ENCODE measurements at places on chromosomes 12 and 14.

- no peak for DNase-seq
These were observed 87.6 kb upstream of the EGLN3 start for GRCh38 chr14:34038358-34039057.

DNA sequence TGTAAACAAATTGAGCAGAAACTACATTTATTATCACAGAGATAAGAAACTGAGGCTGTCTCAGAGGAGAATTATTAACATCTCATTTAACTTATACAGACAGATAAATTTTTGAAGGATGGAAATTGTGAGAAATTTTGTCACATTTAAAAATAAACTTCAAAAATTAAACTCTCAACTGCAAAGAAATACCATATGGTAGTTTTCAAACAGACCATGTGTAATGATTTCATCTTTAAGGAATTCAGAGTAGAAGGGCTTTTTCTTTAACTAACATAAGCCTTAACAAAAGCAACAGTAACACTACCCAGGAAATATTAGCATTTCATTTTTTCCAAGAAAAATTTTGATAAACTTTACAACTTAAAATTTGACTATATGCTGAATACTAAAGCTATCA is 26.6 kb downstream of the NUP37 start:
- DNase-seq, result no peak

DNA sequence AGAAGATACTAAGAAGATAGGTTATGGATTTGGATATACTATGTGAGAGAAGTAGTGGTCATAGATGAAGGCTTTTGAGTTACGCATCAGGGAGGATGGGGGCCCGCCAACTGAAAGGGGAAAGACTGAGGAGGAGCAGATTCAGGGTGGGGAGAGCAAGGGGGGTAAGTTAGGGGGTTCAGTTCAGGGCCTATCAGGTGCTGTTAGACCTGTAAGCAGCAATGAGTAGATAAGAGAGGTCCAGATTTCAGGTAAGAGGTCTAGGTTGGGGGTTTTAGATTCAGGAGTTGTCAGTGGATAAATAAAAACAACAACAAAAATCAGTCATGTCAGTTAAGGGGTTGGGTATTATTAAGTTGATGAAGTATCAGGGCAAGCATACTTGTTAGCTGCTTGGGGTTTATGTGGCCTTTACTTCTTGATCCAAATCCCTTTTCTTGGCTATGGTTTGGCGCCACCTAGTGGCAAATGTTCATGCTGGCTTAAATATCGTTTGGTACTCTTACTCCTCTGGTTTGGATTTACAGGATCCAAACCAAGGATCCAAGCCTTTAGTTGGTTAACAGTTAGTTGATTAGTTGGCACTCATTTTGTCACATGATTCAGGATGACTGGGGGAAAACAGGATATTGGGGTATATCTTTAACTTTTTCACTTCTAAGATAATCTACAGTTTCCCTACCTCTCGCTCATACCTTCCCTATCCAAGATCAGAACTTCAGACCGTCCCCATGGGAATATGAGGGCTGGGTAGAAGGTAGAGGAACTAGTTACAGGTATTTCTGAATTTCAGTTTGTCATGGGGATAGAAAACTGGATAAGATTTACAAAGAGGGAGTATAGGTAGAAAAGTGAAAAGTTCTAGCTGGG is 65.1 kb downstream of the PCNX1 start:
- peak; percentile 79 for DNase-seq

GRCh38 chr12:59113831-59114615 is 193.7 kb upstream of the LRIG3 start:
- no peak for DNase-seq

DNA sequence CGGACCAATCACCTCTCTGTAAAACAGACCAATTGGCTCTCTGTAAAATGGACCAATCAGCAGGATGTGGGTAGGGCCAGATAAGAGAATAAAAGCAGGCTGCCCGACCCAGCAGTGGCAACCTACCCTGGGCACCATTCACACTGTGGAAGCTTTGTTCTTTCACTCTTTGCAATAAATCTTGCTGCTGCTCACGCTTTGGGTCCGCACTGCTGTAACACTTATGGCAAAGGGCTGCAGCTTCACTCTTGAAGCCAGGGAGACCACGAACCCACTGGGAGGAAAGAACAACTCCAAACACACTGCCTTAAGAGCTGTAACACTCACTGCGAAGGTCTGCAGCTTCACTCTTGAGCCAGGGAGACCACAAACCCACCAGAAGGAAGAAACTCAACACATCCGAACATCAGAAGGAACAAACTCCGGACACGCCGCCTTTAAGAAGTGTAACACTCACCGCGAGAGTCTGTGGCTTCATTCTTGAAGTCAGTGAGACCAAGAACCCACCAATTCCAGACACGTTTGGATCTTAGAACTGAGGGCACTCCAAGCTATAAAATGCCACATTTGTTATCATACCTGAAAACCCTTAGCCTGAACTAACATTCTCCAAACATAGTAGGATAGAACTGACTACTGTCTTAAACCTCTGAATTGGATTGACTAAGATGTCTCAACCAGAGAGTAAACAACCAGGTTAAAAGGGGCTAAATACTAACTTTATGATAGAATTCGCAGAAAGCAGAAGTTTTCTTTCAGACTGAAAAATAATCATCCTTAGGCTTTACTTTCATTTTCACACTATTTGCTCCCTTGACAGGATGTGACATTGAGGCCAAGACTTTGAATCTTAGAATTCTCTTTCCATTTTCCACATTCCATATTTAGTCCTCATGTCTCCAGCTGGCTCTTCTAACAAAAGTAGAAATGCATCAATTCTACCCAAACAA is 33.6 kb downstream of the CDKL1 start:
- peak; percentile 32 for DNase-seq

- no peak for DNase-seq
These were observed 74.9 kb downstream of the TSPAN9 start for GRCh38 chr12:3152011-3152511.

GRCh38 chr12:124713436-124714082 is 146.1 kb upstream of the NCOR2 start:
- DNase-seq, result peak; percentile 46

GRCh38 chr14:44896275-44897040 is 65.3 kb downstream of the KLHL28 start:
- DNase-seq, result no peak

DNA sequence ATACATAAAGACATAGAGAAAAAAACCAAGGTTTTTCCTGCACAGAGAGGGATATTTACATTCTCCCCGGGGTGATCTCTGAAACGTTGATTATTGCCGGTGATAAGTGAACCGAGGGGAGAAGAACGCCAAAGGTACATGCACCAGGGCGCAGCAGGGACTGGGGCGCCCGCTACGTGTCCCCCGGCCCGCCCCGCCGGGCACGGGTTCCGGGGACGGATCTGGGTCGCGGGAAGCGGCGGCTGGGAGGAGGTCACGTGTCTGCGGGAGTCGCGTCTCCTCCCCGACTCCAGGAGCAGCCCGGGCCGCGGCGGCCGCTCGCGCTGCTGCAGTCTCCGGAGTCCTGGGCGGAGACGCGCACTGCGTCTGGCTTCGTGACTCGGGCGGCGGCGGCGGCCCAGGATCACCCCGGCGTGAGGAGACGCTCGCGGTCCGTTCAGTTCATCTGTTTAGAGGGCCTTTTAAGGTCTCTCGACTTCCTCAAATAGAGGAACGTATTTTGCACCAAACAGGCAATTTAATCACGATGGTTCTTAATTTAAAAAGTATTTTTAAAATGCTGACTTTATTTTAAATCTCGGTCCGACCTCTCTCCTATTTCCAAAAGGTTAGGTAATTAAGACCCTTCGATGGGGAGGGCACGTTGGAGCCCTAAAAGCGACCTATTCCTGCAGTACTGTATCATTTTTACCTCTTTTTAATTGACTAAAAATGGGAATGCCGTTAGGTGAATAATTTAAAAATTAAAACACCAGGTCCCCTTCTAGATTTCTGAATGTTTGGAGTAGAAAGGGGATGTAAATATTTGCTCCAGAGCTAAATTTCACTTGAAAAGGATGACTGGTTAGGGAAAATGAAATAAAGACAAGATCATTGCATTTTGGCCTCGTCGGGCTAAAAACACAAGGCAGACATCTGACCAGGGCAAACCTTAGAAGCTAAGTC is 1.8 kb upstream of the BHLHE41 start:
- DNase-seq, result no peak

GRCh38 chr14:41868396-41868795 is 261.7 kb downstream of the LRFN5 start:
- DNase-seq, result no peak

- DNase-seq, result no peak
These were observed 217.7 kb upstream of the ATXN7L3B start for GRCh38 chr12:74319886-74320285.

GRCh38 chr14:52918486-52918885 is 32.4 kb downstream of the FERMT2 start:
- DNase-seq, result peak; percentile 70

DNA sequence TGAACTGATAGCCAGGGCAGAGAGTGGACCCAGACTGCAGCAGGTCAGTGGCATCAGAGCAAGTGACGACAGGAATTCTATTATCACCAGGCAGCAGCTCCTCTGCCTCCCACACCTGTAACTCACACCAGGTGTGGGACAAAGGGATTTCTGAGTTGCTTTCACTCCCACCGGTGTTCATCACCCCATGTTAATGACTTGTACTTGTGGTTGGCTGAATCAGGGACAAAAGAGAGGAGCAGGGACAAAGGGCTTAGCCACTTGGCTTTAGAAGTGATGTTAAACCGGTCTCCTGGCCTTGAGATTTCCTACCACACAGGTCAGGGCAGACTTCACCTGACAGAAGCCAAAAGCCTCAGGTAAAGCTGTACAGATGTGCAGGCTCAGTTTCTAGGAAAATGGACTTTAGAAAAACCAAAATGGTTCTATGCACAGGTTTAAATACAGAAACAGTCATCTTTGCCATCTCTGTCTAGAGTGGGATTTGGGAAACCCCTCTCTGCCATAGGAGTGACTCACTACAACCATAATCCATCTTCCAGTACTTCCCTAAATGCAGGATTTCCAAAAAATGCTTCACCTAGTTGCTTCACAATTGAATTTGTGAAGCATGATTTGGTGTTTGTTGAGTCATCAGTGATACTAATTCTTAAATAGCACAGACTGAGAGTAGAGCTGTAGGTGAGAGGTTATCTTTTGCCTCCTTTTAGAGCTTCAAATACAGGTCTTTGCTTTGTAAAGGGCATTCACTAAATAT is 158.5 kb downstream of the PRKCH start:
- DNase-seq, result no peak

DNA sequence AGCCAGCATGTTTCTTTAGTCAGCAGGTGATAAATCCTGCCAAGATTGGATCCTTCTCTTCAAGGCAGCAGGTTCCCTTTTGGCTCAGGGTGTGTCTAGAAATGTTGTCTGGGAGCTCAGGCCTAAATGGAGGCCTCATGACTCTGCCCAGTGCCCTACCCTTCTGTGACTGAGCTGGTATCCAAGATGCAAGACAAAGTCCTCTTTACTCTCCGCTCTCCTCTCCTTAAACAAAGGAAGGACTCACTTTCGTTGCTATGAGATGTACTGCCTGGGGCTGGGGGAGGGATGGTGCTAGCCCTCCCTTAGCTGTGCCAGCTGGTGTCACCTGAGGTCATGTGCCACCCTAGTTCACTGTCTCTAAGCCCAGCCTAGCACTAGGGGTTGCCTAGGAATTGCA is 13.8 kb upstream of the TMPRSS12 start:
- no peak for DNase-seq

- no peak for DNase-seq
These were observed 6.0 kb upstream of the ATP23 start for GRCh38 chr12:57935331-57935730.

DNA sequence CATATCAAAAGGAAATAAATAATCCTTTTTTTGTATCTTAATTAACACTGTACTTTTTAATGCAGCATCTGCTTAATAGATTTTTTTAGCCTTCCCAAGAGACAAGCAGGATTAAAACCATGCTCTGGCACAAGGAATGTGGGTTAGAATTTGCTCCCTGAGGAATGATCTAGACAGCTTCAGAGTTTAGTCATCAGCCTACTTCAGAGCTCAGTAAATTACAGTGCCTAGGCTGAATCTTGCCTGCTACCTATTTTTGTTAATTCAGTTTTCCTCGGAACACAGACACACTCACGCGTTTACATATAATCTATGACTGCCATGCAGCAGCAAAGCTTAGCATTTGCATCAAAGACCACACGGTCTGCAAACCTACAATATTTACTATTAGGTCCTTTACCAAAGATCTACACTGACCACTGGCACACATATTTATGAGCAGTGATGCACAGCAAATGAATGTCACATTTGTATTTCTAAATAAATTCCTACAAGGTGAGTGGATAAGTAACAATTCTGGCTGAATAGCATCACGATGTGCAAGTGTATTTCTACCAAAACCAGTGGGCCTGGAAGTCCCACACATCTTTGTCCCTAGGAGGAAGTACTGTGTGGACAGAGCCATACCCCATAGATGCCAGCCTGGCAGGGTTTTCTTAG is 309.8 kb upstream of the TMEM132C start:
- DNase-seq, result no peak

GRCh38 chr14:98103705-98104104 is 1168.3 kb downstream of the BCL11B start:
- peak; percentile 38 for DNase-seq

GRCh38 chr12:49905718-49906314 is 2.1 kb upstream of the FAIM2 start:
- no peak for DNase-seq

DNA sequence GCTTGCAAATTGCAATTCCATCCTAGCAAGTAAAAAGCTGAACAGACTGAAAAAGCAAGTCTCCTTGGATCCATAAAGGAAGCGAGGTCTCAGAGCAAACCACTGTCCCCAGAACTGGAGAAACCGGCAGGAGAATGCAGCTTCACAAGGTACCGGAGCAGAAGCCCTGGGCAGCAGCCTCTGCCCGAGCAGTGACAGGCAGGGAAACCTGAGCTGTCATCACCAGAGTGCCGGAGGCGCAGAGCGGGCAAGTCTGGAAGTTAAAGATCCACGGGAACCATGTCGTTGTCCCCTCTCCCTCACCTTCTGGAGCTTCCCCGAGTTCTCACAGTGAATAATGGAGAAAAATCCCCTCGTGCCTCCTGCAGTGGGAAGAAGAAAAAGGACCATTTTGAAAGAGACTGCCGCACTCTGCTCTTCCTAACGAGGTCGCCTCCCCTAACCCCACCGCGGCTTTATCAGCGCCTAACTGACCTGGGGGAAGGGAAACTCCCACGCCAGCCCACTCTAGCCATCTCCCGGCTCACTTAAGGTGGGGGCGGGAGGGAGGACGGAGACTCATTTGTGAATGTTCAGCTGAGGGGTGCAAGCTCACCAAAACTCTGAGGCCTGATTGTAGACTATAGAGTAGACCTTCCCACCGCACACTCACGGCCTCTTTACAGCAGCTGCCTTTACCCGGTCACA is 27.8 kb downstream of the FBXL14 start:
- DNase-seq, result no peak

DNA sequence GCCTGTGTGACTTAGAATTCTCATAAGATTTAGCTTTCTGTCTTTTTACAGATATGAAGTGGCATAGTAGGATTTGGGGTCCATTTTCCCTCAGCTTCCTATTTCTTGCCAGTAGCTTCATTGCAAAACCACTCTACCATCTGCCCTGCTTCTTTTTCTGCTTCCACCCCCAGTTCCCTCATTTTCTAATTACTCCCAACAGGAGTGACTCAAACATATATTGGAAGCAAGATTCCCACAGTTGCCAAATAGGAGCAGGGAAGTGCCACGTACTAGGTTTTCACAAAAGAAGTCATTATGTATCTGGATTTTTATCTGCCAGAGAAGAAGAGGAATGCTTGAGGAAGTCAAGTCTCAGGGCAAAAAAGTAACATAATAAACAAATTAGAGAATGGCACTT is 64.1 kb downstream of the ANO4 start:
- DNase-seq, result no peak
